CD4-positive, alpha-beta T cell treated with Interleukin-21 for 1 hour (primary cell): ENCODE measurements at places on chromosomes 1 and 21.

DNA sequence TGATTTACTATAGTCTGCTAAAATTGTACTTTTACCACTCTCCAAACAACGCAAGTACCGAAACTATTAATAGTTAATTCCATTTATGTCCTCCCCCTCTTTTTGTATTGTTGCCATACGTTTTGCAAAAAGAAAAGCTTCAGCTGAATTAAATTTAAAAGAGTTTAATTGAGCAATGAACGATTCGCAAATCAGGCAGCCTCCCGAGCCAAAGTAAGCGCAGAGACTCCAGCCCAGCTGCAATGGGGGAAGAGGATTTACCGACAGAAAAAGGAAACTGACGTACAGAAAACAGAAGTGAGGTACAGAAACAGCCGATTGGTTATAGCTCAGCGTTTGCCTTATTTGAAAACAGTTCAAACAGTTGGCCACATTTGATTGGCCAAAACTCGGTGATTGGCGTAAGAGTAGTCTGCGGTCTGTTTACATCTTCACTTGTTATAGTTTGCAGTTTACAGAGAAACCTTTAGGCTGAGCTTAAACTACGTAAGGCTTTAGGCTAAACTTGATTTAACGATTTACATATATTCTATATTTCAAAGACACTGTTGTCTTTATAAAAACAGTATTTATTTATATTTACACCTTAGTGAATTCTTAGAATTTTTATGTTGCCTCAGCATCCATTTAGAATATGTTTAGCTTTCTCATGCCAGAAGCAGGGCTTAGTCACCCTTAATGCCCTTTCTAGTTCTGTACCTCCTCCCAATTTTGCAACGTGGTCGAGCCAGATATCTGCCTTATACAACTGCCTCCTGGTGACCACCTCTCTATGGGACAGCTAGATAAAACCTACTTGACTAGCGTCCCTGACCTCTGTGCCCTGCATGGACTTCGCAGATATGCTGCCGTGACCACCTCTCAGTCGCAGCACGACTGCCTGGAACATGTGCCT lies 23.8 kb downstream of the CR1 start:
- no peak for DNase-seq

- no peak for DNase-seq
Observed at GRCh38 chr1:218660678-218661053, 315.5 kb downstream of the TGFB2 start.

- DNase-seq = no peak
Observed at GRCh38 chr1:99503276-99503747, 142.6 kb upstream of the PALMD start.

- no peak for DNase-seq
Observed at GRCh38 chr21:25949701-25950100, 214.9 kb downstream of the GABPA start.

DNA sequence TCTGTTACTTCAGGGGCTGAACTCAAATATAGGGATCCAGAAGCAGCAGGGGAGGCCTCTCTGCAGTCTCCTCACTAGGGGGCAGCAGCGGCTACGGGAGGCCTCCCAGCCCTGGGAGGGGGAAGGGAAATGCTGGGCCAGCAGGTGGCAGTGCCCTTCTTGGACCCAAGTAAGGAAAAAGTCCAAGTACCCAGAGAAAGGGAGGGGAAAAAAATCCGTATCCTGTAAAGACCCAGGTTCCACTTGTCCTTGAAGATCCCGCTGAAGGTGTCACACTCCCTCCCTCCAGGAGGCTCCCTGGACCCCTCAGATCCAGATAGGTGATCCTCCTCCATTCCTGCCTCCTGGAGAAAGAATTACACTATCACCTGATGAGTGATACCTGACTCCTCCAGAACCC lies 14.1 kb upstream of the NUAK2 start:
- DNase-seq = peak; percentile 80

GRCh38 chr1:77120950-77121349 lies 98.3 kb downstream of the PIGK start:
- no peak for DNase-seq

GRCh38 chr1:175434283-175434860 lies 241.8 kb upstream of the KIAA0040 start:
- DNase-seq = no peak

DNA sequence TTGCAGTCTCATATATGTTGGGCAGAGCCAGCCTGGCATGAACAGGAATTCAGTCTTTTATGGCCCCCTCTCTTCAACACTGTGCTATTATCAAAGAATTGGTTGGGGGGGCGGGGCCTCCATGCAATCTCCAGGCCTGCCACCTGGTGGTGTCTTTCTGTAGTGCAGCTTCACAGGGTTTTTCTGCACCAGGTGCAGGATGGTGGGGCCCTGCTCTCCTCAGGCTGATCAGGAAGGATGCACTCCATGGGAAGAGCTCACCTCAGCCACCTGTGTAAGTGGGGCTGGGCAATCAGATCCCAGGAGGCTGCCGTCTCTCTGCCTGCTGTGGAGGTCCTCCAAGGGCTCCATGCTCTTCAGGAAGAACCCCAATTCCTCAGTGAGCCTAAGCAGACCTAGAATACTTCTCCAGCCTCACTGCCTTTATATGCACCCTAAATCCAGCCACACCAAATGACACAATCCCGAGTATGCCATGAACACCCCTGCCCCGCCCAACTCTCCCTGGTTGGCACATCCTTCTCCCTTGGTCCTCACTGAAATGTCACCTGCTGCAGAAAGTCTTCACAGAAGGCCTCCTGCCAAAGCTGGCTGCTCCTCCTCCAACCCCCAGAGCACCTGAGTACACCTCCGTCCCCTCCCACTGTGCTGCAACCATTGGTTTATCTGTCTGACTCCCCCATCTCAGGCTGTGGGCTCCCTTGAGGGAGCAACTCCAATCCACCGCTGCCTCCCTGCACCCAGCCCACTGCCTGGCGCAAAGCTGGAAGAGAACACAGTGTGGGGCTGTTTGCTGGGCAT lies 16.5 kb downstream of the STK40 start:
- peak; percentile 83 for DNase-seq

GRCh38 chr1:169363046-169363730 lies 4.4 kb downstream of the NME7 start:
- DNase-seq = peak; percentile 25

DNA sequence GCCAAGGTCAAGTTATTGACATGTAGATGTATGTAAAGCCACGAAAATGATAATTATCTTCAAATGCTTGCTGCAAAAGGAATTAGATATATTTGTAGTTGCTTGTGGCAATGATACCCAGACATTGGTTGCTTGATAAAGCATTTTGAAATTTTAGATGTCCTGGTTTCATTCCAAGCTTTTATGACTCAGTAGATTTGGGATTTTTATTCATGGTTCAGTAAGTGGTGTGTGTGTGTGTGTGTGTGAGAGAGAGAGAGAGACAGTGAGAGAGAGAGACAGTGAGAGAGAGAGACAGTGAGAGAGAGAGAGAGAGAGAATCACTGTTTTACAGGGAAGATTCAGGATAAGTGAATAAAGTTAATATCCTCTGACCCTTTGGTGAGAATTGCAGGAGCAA lies 498.2 kb upstream of the C1orf87 start:
- no peak for DNase-seq

- DNase-seq = no peak
Observed at GRCh38 chr1:57996400-57996799, 550.1 kb downstream of the OMA1 start.

GRCh38 chr21:37060296-37060695 lies 12.6 kb downstream of the PIGP start:
- no peak for DNase-seq

DNA sequence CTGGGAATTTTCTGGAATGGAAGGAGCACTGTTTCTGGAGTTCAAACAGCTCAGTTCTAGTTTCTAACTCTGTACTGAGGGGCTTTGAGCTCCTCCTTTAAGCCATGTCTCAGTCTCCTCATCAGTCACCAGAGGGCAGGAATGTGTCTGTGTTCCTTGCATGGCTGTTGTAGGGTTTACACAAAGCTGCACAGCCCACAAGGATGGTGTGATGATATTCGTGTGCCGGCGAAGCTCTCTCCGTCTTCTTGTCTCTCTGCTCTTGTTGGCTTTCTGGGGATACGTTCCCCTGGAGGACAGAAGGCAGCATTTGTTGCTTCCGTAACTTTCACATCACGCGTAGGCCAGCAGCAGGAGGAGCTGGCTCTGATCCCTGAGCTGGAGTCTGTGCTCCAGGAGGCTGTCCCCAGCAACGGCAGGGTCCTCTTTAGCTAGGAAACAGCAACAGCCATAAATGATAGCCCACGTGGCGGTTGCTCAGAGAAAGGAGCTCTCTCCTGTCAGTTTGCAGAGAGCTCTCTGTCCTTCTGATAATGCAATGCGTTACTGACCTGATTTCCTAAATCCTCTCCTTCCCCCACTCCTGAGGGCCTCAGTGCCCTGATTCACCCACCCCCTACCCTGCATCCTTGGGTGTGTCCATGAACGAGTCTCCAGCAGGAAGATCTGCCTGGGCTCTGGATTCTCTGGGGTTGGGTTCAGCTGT lies 189.2 kb upstream of the VAMP3 start:
- no peak for DNase-seq

DNA sequence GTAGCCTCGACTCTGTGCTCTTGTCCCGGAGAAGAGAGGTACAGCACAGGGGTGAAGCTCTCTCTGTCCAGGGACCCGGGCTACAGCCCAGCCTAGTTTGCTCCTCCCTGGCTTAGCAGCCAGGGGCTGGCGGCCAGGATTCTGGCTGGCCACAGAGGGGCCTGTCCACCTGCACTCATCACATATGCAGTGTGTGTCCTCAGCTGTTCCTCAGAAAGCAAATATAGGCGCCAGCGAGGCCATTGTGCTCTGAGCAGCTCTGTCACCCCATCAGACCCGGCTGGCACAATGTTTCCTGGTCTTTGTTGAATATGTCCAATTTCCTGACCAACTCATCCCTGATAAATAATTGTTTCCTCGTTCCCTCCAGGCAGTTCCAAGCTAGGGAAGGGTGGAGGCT lies 28.5 kb downstream of the KCND3 start:
- DNase-seq = no peak

DNA sequence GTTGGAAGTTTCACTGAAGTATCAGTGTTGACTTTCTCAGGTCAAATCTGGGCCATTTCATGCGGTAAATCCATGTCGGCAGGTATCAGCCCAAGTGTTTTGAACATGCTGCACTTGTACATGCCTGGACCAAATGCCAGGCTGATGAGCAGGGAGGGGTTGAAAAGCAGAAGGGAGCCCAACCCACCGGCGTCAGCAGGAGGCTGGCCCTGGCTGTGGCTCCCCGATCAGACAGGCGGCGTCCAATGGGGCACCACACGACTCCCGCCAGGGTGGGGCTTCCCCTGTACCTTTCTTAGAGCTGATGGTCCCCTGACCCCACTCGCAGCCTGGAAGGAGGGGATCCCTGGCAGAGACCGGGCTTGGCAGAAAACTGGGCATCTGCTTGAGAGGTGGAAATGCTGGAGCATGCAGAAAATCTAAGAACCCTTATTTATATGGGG lies 540.0 kb downstream of the KIF26B start:
- no peak for DNase-seq

DNA sequence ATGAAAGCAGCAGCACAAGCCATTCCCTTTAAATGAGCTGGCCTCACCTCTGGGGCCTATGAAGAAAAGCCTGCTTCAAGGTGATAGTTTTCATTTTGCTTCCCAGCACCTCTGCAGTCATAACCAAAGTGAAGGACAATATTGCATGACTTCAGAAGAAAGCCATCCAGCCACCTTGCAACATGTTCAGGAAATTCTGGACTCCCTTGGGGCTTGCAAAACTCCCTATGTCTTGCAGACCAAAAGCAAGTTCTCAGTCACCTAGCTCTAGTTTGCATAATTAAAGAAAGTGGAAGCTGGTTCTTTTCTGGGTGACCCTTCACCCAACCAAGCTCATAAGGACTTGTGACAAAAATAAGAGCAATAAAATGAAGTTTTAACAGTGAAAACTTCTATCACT lies 87.6 kb downstream of the GFI1 start:
- no peak for DNase-seq

DNA sequence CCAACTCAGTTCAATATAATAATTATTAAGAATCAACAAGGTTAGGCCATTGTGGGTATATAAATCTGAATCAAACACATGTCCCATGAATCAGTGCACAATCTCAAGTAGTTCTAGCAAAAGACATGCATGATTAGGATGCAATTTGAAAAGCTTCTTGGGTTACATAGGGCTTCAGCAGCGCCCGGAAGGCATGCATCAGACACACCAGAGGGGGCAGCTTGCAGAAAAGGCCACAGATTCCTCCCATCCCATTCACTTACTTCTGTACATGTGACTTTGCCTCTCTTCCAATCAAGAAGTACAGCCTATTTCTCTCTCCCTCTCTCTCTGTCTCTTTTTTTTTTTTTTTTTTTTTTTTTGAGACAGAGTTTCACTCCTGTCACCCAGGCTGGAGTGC lies 91.8 kb downstream of the KCNN3 start:
- no peak for DNase-seq

DNA sequence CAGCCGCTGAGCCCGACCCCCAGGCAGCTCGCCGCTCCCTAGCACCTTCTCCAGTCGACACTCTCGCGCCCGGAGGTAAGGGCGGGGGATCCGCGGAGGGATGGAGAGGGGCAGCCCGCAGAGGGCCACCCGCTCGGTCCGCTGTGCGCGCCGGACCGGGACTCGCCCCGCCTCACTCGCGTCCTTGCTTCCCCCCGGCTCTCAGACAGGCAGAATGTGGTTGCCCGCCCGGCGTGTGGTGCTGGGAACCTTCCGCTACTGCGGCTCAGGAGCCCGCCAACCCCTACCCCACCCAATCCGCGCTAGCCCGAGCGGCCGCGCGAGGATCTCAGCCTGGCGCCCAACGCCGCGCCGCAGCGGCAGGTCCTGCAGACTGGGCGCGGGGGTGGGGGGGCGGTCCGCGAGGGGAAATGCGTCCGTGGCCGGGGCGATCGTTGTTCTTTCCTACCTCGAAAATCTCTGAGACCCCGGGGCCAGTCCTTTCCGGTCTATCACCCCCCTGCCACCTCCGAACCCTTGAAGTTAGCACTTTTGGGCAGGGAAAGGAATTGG lies 404 bp downstream of the LRRC8C start:
- DNase-seq = peak; percentile 73

- DNase-seq = no peak
Observed at GRCh38 chr1:119737040-119737682, 25.4 kb downstream of the PHGDH start.

GRCh38 chr1:3194760-3195479 lies 125.9 kb downstream of the PRDM16 start:
- no peak for DNase-seq

DNA sequence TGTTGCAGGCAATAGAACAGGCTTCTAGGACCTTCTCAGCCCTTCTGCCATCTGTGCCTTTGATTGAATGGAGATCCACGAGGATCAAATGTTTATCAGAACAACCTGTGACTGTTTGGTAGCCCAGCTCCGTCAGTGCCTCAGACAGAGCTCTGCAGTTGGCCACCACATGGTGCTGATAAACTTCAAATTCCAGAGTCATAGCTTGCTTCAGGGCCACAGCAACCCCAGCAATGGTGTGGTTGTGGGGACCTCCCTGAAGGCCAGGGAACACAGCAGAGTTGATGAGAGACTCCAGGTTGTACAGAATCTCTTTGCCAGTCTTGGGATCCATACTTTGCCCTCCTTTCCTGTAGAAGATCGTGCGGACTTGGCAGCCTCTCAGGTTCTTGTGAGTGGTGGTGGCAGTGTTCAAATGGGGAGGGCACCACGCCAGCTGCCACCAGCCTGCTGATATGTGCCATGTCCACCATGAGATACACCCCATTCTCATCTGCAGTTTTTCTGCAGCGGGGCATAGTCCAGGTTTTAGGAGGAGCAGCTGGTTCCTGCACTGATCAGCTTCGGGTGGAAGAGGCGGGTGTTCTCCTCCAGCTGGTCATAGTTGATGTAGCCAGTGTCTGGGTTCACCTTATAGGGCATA lies 82.9 kb upstream of the ARTN start:
- DNase-seq = no peak

GRCh38 chr1:85888921-85889320 lies 180.7 kb upstream of the ZNHIT6 start:
- DNase-seq = no peak
